ENCODE measurements at places on chromosomes 1 and 21.

- no peak for DNase-seq
Measured at GRCh38 chr1:3580231-3580630, 31.1 kb downstream of the MEGF6 start.

DNA sequence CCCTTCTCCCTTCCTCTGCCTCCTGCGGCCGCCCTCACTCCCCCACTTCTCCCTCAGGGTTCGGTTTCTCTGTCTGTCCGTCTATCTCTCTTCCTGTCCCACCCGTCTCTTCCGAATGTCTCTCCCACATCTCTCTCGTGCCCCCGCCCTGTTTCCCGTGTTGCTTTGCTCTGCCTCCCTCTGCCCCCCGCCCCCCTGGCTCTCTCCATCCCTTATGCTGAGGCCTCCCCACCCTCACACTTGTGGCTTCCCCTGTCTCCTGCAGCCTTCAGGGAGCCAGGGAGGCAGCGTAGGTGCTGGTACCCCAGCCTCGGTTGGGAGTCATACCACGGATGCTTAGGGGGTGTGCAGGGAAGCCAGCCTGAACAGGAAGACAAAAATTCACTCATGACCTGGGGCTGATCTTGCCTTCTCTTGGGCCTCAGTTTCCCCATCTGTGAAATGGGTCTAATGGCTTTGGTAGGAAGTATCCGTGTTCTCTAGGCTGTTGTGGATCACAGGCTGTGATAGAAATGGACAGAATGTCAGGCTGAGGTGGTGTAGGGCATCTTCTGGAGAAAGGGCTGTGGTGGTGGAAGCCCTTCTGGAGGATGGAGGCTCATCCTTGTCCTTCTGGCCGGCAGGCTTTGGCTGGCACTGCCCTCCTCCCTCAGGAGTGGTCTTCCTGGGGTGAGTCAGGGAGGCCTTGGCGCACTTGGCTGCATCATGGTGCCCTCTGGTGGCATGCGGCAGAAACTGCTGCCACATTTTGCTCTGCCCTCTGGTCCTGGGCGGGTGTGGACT, 55.5 kb downstream of the FOXO6 start:
- peak; percentile 85 for DNase-seq

DNA sequence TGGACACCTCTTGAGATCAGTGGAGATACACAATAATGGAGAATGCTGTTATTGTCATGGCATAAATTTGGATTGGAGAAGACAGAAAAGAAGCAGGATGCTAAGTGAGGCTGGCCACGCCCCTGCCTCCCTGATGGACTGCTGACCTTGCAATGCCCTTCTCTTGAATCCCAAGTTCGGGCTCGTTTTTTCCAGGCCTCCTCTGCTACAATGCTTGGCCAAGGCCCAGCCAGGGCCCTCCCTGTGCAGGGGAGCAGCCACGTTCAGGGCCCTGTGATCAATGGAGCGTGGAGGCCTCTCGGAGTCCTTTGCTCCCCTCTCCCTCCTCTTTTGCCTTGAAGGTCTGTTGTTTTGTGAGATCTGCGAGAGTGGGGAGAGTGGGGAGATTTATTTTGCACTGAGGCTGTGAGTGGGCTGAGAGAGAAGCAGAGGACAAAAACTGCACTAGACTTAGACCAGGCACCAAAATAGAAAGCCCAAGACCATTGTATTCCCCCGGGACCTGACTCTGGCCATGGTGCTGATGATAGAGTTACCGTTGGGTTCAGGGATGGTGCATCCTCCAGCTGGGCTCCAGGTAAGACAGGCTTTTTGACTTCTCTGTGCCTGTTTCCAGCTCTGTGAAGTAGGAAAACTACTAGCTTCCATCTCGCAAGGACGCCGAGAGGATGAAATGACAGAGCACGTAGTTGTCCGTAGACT, 268.6 kb downstream of the KAZN start:
- no peak for DNase-seq

DNA sequence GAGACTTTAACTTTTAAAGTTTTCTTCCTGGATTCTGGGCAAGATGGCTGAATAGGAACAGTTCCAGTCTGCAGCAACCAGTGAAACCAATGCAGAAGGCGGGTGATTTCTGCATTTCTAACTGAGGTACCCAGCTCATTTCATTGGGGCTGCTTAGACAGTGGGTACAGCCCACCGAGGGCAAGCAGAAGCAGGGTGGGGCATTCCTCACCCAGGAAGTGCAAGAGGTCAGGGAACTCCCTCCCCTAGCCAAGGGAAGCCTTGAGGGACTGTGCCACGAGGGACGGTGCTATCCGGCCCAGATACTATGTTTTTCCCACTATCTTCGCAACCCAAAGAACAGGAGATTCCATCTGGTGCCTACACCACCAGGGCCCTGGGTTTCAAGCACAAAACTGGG, 121.0 kb downstream of the VAV3 start:
- DNase-seq: no peak

GRCh38 chr1:68585351-68585750, 88.5 kb upstream of the DEPDC1 start:
- DNase-seq: no peak

DNA sequence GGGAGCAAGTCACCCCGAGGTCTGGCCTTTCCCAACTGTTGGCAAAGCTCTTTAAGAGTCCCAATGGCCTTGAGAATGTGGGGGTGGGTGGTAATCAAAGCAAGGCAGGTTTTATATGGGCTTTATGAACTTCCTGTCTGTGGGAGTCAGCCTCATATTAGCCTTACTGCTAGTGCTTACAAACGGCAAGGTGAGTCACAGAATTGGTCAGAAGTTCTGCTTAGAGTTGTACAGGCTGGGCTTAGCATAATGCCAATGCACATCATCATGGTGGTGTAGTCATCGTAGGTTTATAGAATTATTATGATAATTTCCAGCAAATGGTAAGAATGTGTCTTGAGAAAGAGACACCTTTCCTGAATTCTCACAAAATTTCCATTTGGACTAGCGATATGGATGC, 192.7 kb upstream of the KIAA0040 start:
- no peak for DNase-seq

- no peak for DNase-seq
Measured at GRCh38 chr1:77536813-77537212, 145.6 kb downstream of the ZZZ3 start.

DNA sequence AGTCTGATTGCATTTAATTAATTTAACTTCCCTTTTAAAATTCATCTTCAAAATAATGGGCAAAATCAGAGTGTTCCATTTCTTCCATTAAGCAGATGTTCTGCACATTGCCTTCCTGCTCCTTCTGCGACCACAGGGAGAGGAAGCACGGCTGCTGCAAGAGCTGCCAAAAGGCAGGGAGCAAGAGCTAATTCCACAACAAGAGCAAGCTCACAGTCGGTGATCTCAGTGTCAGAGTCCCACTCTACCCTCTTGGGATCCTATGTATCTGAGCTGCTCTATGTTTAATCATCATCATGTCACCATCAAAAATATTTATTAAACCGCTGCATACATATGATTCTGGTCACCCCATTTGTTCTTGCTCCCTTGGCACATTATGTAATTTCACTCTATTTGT, 255.3 kb upstream of the CAMK1G start:
- DNase-seq: no peak

- no peak for DNase-seq
Measured at GRCh38 chr1:26112407-26112775, 767 bp downstream of the PDIK1L start.

DNA sequence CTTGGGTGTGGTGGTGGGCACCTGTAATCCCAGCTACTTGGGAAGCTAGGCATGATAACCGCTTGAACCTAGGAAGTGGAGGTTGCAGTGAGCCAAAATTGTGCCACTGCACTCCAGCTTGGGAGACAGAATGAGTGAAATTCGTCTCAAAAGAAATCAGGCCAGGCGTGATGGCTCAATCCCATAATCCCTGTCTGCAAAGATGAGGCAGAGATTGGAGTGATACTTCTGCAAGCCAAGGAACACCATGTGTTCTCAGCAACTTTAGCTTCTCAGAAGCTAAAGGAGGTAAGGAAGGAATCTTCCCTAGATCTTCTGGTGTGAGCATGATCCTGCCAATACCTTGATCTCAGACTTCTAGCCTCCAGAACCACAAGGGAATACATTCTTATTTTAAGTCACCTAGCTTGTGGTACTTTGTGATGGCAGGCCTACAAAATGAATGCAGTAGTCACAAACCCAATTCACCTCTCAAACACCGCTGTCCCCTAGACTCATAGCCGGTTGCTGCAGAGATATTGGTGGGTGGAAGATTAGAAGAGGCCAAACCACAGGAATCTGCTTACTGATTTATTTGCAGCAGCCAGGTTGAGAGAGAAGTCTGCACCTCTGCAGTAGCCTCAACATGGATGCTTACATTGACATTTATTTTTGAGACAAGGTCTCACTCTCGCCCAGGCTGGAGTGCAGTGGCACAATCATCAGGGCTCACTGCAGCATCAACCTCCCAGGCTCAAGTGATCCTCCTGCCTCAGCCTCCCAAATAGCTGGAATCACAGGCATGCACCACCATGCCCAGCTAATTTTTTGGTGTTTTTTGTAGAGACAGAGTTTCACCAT, 18.6 kb downstream of the L1TD1 start:
- DNase-seq: no peak

DNA sequence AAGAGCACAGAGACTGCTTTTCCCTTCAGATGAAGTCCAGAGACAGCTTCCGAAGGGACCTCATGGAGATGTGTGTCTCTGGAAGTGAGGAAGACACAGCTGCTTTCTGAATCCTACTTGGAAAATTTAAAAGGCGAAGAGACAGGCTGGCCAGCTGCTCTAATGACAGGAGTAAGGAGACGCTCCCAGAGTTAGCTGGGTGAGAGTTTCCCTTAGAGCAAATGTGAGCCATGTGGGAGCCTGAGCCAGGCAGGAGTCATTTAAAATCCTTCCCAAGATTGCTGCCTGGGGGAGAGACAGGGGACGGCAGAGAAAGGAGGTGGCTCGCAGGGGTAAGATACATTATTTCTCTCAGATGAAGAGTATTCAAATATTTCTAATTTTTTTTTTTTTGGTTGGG, 53.1 kb downstream of the ZNF326 start:
- DNase-seq: no peak

GRCh38 chr21:31941694-31942093, 68.9 kb downstream of the HUNK start:
- no peak for DNase-seq

DNA sequence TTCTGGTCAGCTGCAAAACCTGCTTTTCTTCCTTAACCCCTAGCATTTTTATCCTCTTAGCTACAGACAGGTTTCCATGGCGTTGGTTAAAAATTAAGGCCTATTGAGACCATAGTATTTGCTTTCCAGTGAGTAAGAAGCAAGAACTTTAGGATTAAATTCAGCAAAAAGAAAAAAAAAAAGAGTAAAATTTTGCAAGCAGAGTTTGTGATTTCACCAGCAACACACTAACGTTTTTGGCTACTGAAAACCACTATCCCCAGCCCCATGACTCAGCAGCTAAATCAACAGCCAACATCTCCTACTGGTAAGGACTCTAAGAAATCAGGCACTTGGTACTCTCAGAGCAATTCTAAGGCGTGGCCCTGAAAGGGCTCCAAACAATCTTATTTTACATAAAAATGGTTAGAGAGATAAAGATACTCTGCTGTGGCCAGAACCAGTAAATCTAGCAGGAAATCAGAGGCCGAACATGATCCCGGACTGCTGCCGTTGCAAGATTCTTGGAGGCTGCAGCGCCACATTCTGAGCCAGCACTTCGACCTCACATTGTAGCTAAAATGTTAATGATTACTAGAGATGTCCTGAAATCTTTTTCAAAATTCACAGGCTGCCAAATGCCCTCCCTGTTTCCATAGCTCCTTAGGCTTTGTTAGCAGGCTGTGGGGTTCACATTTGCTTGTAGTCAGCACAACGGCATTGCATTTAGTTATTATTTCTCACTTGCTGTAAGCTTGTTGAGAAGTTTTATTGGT, 1.6 kb upstream of the ENO1 start:
- DNase-seq: peak; percentile 76

DNA sequence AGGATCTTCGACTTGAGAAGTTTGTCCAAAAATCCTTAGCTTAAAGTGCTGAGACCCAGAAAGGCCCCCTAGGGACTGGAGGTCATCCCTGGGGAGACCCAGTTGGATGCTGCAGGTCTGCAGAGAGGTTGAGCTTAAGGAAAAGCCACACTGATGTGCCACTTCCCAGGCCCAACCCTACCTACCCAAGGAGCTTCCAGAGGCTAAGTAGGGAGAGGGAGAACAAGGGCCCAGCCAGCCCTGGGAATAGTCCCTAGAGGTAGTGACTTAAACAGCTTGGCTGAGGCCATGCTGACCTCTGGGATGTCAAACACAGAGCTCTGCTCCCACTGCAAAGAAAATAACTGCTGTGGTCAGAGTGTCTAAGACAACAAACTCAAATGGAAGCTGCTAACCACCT, 693.7 kb downstream of the MATN1 start:
- DNase-seq: no peak

DNA sequence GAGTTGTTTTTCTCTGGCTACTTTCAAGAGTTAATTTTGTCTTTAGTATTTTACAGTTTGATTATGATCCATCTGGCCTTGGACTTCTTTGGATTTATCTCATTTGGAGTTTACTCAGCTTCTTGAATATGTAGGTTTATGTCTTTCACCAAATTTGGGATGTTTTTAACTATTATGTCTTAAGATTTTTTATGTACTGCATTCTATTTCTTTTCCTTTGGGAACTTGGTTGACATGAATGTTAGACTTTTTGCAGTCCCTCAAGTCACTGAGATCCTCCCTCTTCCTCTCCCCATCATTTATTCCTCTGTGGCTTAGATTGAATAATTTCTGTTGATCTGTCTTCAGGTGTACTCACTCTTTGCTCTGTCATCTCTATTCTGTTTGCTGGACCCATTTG, 112.0 kb downstream of the XPR1 start:
- DNase-seq: no peak

GRCh38 chr1:30762152-30762929, 4.8 kb upstream of the LAPTM5 start:
- DNase-seq: no peak

DNA sequence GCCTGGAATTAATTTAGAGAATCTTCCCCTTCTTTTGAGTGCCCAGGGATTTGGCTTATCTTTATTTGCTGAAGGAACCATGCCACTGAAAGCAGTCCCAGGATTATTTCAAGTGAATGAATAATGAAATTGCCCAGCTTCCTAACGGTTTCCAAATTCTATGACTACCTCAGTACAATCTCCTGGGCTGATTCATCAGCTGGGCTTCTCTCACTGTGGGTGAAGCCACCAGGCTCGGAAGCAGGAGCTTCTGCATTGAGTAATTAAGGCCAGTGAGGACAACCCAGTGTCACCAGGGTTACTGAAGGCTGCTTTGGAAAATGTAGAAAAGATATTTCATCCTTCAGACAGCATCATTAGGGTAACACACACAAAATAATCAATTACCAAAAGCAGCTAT, 169.8 kb downstream of the DAB1 start:
- no peak for DNase-seq

GRCh38 chr21:39124681-39125251, 58.5 kb downstream of the PSMG1 start:
- no peak for DNase-seq

GRCh38 chr1:160844447-160845232, 18.0 kb downstream of the CD244 start:
- no peak for DNase-seq

DNA sequence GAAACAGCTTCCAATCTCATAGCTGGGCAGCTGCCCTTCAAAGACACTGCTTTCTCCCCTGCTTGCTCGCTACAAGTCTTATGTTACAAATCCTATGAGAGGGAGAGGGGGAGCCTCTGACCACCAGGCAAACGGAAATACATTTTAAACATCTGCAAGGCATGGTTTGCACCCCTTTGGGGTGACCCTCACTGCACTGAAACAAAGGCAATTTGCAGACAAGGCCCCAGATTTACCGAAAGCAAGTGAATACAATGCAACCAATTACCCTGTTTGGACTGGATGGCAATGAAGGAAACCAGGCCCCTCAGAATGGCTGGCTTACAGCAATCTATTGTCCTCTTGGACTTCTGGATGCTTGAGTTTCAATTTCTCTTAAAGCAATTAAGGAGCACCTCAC, 11.8 kb upstream of the ATP13A2 start:
- DNase-seq: no peak
